Lung (tissue), 17 donors: ENCODE measurements at places on chromosomes 16 and 17. TPM values are rescaled to one million over a fixed set of nuclear protein-coding genes. Genes with fewer than 3 reads are reported as not detected.

GRCh38 chr16:28139530-28139929 is 72.2 kb downstream of the XPO6 start:
- no peak overlapping the region for H3K4me3 ChIP-seq
- H3K27me3 ChIP-seq = no peaks in the 10 kb centered on the region
- peaks cover 9% of the 10 kb centered on the region for H3K36me3 ChIP-seq
- H3K4me1 ChIP-seq = peaks cover 2% of the 10 kb centered on the region
- no peak for DNase-seq

Gene TUBD1
- 5.7 TPM for total RNA-seq

DNA sequence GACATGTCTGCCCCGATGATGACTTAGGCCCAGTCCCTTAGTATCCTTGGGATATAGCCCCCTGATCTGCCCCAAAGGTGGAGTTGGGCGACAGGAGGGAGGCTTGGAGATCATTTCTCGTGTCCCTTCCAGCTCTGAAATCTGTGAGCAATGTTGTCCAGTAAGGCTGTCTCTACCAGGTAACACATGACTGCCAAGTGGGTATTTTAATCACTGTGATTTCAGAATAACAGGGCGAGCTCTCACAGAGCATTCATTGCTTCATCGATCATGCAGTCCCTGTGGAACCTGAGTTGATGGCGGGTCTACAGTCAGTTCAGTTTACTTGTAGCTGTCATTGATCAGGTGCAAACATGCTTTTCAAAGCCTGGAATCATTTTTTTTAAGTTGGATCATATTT is 39.2 kb downstream of the KSR1 start:
- H3K27ac ChIP-seq = no peak overlapping the region
- peaks cover 26% of the 10 kb centered on the region for H3K4me1 ChIP-seq
- H3K36me3 ChIP-seq = no peaks in the 10 kb centered on the region
- no peak overlapping the region for H3K4me3 ChIP-seq
- no peak for DNase-seq

Gene SNX20
- total RNA-seq = 3.1 TPM

DNA sequence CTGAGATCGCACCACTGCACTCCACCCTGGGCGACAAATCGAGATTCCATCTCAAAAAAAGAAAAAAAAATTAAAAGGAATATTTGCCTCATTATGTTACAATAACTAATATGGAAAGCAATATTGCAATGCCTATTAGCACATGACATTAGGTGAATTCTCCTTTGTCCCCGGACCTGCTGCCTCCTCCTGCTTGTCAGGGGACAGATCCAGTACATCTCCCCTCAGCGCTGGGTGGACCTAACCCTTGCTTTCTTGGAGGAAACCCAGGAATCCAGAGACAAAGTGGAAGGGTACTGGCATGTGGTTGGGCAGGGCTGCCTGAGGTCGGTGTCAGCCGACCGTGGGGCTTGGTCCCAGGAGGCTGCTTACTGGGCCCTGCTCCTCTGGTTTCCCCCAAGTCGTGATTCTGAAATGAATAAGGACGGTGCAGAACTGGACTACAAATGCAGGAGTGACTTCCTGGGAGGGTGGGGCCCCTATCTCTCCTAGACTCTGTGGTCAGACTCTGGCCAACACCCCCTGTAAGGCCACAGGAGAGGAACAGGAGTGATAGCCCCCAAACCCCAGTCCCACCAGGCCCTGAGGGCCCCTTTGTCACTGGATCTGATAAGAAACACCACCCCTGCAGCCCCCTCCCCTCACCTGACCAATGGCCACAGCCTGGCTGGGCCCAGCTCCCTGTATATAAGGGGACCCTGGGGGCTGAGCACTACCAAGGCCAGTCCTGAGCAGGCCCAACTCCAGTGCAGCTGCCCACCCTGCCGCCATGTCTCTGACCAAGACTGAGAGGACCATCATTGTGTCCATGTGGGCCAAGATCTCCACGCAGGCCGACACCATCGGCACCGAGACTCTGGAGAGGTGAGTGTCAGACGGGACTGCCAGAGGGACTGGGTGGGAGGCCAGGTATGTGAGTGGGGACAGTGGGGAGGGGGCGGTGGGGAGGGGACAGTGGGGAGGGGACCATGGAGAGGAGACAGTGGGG is at the start of gene HBZ:
TSS of gene HBZ (plus strand) at position 504 of the 988 bp plus-strand sequence. CDS start at position 770, 266 bp downstream.
- peaks cover 27% of the 10 kb centered on the region for H3K27me3 ChIP-seq
- H3K36me3 ChIP-seq = no peaks in the 10 kb centered on the region

- no peak for DNase-seq
- no peaks in the 10 kb centered on the region for H3K36me3 ChIP-seq
- no peaks in the 10 kb centered on the region for H3K4me1 ChIP-seq
Observed at GRCh38 chr17:74639704-74640151, 16.2 kb upstream of the CD300E start.

Gene SAT2
- 50.7 TPM for total RNA-seq

DNA sequence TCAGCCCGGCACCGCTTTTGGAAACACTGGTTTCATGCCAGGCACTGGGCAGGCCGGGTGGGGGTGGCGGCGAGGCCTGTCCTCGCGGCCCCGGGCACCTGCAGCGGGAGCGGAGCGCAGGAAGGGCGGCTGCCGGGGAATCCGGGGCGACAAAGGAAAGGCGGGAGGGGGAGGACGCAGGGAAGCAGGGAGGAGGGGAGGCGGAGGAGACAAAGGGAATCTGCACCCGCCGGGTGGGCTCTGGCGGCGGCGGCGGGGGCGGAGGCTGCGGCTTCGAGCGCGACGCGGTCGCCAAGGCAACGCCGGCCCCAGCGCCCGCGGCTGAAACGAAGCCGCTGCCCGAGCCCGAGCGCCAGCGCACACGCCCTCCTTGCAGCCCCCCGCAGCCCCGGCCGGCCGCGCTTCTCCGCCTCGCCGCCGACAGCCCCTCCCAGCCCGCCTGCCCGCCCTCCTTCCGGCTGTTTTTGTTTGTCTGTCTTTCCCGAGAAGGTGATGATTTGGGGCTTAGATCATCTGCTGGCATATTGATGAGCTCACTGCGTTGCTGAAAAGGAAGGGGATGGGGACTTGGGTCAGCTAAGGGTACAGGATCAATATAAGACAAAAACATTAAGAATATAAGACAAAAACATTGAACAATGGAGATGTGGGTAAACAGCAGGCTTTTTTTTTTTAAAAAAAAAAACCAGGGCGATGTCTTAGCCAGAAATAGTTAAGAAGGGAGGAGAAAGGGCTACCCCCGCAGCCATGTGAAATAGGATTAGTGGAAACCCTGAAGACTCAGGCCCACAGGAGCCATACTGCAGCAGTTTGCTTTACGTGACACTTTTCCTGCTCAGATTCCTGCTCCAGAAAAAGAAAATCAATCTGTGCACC is 32.7 kb downstream of the CDK5R1 start:
- DNase-seq = peak; percentile 74
- peak overlapping the region; percentile 38 for H3K4me3 ChIP-seq
- H3K36me3 ChIP-seq = no peaks in the 10 kb centered on the region
- peak overlapping the region; percentile 39 for H3K27ac ChIP-seq
- no peaks in the 10 kb centered on the region for H3K27me3 ChIP-seq

GRCh38 chr16:81836279-81837054 is 57.4 kb downstream of the PLCG2 start:
- no peak overlapping the region for H3K27ac ChIP-seq
- DNase-seq = no peak
- peaks cover 2% of the 10 kb centered on the region for H3K27me3 ChIP-seq

Gene C17orf75
- 23.4 TPM for total RNA-seq

GRCh38 chr17:12952012-12952411 is 65.8 kb downstream of the ELAC2 start:
- DNase-seq = no peak
- H3K36me3 ChIP-seq = peaks cover 2% of the 10 kb centered on the region
- H3K4me3 ChIP-seq = no peak overlapping the region
- H3K27me3 ChIP-seq = no peaks in the 10 kb centered on the region
- H3K4me1 ChIP-seq = no peaks in the 10 kb centered on the region

DNA sequence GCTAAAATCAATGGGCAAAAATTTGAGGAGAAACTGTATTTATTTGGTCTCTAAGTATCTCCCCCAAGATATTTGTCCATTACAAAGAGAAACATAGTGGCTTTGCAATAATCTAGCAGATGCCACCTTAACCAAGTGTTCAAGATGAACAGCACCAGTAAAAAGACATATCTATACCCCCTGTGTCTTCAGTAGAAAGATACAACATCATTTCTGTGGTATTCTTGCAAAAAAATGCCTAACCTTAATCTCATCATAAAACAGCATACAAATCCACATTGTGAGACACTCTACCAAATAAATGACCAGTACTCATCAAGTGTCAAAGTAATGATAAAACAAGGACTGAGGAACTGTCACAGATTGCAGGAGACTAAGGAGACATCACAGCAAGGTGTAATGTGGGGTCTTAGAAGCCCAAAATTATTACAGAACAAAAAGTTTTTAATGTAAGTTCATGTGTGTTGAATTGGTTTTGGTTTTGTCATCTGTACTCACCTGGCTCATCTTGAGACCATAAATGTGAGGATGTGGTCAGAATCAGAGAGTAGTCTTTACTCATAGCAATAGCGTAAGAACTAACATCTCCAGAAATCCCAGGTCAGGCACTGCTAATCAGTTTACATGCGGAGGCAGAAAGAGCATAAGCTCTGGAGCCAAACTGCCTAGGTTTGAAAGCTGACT is 77.2 kb downstream of the AATF start:
- no peak overlapping the region for H3K4me3 ChIP-seq
- no peaks in the 10 kb centered on the region for H3K4me1 ChIP-seq
- H3K27ac ChIP-seq = no peak overlapping the region
- no peaks in the 10 kb centered on the region for H3K27me3 ChIP-seq

Gene NAE1
- total RNA-seq = 31.8 TPM

DNA sequence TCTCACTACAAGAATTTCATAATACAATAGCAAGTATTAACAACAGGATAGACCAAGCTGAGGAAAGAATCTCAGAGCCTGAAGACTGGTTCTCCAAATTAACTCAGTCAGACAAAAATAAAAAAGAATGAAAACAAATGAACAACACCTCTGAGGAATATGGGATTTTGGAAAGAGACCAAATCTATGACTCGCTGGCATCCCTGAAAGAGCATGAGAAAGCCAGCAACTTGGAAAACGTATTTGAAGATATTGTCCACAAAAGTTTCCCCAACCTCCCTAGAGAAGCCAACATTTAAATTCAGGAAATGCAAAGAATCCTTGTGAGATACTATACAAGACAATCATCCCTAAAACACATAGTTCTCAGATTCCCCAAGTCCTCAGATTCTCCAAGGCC is 20.9 kb downstream of the NLRP1 start:
- H3K27me3 ChIP-seq = no peaks in the 10 kb centered on the region
- no peaks in the 10 kb centered on the region for H3K4me1 ChIP-seq
- no peak overlapping the region for H3K4me3 ChIP-seq
- H3K27ac ChIP-seq = no peak overlapping the region

GRCh38 chr17:80598813-80599545 is 54.3 kb downstream of the RPTOR start:
- H3K4me1 ChIP-seq = peaks cover 4% of the 10 kb centered on the region
- DNase-seq = no peak
- no peak overlapping the region for H3K27ac ChIP-seq
- no peak overlapping the region for H3K4me3 ChIP-seq
- no peaks in the 10 kb centered on the region for H3K36me3 ChIP-seq

- H3K27me3 ChIP-seq = peaks cover 3% of the 10 kb centered on the region
- H3K36me3 ChIP-seq = no peaks in the 10 kb centered on the region
- no peak overlapping the region for H3K4me3 ChIP-seq
- H3K27ac ChIP-seq = no peak overlapping the region
- peak; percentile 32 for DNase-seq
Observed at GRCh38 chr16:68470461-68471150, 22.3 kb upstream of the SMPD3 start.

DNA sequence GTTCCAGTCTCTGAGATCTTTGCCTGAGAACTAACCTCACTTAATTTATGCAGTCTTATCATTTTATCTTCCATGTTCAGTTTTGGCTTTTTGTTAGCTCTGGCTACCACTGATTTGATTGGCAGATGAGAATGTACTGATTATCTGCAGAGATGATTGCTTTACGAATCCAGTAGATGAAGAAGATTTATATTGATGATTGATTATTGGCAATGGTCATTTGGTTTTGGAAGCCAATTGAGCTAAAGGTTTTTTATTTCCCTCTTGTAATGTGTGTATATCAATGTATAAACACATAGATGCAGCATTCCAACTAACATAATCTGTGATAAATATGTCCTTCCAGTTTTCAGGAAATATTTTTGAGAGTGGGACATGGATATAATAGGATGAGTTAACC is 763.6 kb downstream of the CDH11 start:
- no peaks in the 10 kb centered on the region for H3K27me3 ChIP-seq
- no peaks in the 10 kb centered on the region for H3K4me1 ChIP-seq
- H3K36me3 ChIP-seq = no peaks in the 10 kb centered on the region
- no peak for DNase-seq
- H3K4me3 ChIP-seq = no peak overlapping the region

DNA sequence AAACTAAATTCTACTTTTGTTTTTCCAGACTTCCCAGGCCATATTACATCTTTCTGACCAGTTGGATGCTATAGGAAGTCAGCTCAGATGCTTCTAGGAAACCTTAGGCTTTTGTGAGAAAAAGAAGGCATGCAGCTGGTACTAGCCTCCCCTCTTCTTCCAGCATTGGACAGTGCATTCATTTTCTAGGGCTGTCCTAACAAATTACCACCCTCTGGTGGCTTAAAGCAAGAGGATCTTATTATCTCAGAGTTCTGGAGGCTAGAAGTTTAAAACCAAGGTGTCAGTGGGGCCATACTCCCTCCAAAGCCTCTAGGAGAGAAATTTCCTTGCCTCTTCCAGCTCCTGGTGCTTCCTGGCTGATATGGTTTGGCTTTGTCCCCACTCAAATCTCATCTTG is 467.8 kb downstream of the SLC39A11 start:
- H3K36me3 ChIP-seq = no peaks in the 10 kb centered on the region
- peaks cover 4% of the 10 kb centered on the region for H3K27me3 ChIP-seq
- no peak for DNase-seq
- no peak overlapping the region for H3K27ac ChIP-seq
- H3K4me1 ChIP-seq = no peaks in the 10 kb centered on the region
- H3K4me3 ChIP-seq = no peak overlapping the region

- H3K36me3 ChIP-seq = no peaks in the 10 kb centered on the region
- H3K27ac ChIP-seq = no peak overlapping the region
- no peaks in the 10 kb centered on the region for H3K27me3 ChIP-seq
- no peak overlapping the region for H3K4me3 ChIP-seq
- no peak for DNase-seq
Observed at GRCh38 chr16:79801646-79802045, 201.1 kb upstream of the MAF start.
